ENCODE measurements at places on chromosomes 11 and 22.

DNA sequence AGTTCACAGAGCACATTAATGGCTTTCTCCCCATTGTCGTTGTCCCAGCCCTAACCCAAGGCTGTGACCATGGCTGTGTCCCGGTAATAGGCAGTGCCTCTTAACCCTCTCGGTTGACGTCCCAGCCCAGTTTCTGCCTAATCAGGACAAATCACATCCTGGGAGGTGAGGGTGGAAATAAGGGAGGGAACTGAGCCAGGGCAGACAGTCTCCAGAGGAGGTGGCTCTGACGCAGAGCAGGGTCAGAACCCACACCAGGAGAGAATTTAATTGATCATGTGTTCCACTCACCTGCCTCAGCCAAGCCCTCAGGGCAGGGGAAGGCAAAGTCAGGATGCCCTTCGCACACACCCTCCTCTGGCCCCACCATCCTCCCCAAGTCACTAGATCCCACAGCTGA lies 17.0 kb downstream of the SLC43A1 start:
- DNase-seq: no peak

- DNase-seq: no peak
Measured at GRCh38 chr11:64122411-64123410, 43.2 kb downstream of the MACROD1 start.

GRCh38 chr11:45163956-45164575 lies 17.6 kb downstream of the PRDM11 start:
- DNase-seq: no peak

- DNase-seq: no peak
Measured at GRCh38 chr11:116229236-116229970, 543.4 kb downstream of the BUD13 start.

DNA sequence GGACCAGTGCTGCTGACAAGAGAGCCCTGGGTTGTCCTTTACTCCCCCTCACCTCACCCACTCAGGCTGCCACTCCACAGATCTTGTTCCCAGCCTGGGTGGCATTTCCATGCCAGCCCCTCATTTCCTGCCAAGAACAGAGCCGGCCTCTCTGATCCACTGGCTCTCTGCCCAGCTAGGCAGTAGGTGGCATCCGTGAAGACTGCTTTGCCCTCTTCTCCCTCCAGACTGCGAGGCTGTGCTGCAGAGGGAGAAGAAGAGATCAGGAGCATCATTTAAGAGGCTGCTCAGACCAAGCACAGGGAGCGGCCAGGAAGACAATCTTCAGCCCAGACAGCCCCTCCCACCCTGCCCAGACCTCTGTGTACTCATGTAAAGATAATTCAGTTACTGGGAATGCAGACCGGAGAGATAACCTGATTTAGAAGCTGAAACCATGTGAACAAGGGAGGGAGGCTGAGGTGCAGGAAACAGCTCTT lies 126.9 kb upstream of the NCAM1 start:
- no peak for DNase-seq

GRCh38 chr22:45211848-45212247 lies 28.8 kb downstream of the KIAA0930 start:
- DNase-seq: no peak

GRCh38 chr11:131674051-131674755 lies 303.8 kb downstream of the NTM start:
- no peak for DNase-seq

GRCh38 chr11:134278356-134278755 lies 2.2 kb downstream of the GLB1L3 start:
- DNase-seq: no peak

- no peak for DNase-seq
Measured at GRCh38 chr22:46856661-46857060, 94.2 kb downstream of the TBC1D22A start.

- no peak for DNase-seq
Measured at GRCh38 chr11:77175869-77176539, 48.0 kb downstream of the MYO7A start.

- DNase-seq: no peak
Measured at GRCh38 chr11:122019908-122020694, 95.9 kb downstream of the BLID start.

DNA sequence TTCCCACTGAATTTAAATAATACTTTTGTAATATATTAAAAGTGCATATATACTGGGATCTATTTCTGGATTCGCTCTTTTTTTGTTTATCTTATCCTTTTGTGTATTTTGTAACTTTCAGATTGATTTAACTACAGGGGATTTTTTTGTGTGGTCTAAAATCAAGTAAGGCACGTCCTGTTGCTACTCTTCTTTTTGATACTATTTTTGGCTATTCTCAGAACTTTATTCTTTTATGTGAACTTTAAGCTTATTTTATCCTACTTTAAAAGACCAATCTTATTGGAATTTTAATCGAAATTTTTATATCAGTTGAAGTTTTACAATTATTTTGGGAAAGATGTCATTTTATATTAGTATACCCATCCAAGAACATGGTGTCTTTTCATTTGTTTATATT lies 106.8 kb downstream of the UVRAG start:
- no peak for DNase-seq

DNA sequence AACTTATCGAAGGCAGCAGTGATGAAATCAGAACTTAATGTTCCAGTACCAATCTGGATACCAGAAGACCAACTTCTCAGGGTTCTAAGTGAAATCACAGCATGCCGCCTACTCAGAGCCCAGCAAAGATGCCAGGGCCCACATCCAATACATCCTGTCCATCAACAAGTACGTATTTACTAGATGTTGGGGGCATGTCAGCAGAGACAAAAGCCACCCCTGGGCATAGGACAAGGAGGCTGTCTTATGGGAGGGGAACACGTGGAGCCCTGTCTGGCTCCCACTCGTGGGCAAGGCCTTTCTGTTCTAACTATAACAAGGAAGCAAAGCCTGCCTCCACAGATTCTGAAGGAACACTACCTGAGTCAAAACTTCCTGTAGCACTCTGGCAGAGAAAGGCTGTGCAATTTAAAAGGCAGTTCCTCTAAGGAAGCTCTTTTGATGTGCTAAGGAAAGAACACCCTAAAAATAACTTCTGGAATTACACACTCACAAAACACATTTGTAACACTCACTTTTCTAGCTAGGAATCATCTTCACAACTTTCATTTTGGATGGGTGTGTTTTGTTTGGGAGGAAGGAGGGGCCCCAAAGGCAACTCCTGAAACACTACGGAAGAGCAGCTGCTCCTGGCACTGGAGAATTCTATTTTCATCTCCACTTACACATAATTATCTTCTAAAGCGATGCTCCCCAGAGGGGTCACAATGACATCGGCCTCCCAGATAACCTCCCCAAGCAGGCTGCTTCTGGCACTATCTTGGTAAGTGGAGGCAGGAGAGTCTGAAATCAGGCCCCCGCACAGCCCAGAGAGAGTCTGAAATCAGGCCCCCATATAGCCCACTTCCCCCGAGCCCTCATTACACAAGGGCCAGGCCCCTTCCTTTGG lies 14.2 kb downstream of the SMCO4 start:
- no peak for DNase-seq

- DNase-seq: no peak
Measured at GRCh38 chr22:31048570-31048969, 32.5 kb upstream of the SMTN start.

- peak; percentile 28 for DNase-seq
Measured at GRCh38 chr11:67505605-67506396, 638 bp upstream of the PITPNM1 start.

DNA sequence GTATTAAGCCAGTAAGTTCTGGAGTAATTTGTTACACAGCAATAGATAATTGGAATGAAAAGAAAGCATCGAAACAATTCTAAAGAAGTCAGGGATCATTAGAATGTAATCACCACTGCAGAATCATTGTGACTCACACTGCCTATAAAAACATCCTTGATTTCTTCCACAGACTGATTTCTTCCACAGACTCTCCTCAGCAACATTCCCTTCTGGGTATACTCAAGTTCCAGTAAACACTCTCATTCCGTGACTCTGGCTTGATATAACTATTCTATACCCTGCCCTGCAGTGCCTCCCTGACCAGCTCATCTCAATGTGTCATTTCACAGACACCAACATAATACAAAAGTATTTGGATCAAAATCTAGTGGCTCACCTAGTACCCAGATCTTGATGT lies 120.5 kb downstream of the BBOX1 start:
- no peak for DNase-seq

DNA sequence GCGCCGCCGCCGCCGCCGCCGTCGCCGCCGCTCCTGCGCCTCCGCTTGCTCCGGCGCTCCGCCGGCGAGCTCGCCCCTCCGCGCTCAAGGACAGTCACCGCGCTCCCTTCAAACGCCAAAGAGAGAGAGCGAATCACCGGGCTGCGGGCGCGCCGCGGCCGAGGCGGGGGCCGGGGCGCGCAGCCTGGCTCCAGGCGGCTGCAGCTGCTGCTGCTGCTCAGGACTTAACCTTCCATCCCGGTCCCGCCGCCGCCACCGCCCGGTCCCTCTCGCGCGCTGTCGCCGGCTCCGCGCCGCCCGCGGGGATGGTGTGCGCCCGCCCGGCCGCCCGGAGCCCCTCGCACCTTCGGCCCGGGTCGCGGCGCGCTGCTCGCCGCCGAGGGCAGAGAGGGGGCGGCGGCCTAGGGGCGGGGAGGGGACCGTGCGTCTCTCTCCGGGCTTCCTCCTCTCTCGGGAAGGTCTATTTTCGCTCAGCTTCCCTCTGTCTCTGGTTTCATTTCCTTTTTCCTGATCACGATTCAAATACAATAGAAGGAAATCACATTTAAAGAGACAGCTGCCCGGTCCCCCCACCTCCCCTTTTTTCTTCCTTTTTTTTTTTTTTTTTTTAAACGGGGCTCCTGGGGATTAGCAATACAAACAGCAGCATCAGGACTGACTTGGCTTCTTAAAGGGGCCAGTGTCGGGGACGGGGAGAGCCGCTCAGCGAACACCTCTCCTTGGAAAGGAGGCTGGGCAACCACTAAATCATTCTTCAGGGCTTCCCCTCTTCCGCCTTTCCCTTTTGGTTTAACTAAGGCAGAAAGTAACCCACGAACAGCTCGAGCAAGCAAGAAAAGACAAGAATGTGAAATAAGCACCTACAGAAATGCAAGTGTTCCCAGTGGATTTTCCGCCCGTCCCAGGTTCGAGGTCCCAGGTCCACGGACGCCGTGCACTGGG lies 22.1 kb downstream of the LMO2 start:
- DNase-seq: peak; percentile 61
